Central memory CD4-positive, alpha-beta T cell (primary cell): ENCODE measurements at places on chromosomes 4 and X.

DNA sequence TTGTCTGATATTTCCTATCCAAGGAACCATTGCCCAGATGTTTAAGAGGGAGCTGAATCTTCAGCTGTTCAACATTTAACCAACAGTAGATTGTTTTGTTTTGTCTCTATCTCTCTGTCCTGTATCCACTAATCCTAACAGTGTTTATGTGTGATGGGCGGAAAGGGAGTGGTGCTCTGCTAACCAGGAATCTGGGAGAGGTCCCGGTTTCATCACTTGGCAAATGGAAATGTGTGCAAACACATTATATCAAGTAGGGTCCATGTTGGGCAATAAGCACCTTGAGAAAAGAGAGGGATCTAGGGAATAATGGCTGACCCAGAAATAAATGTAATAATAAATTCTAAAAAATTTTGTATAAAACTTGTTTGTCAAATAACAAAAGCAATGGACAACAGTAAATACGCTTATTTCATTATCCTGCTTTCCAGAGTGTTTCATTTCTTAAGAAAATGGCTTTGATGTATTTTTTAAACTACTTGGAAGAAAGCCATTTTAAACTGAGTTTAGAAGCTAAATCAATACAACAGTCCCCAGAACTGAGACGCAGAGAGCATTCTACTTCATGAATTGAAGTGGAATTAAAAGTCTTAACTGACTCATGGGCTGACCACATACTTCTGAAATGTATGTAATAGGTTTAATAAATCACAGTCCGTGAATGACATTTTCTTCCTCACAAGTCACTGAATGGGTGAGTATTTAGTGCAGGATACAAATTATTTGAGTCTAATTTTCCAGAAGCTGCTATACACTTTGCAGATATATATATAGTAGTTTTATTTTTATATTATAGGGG is 55.8 kb downstream of the EMCN start:
- no peak for DNase-seq

- no peak for DNase-seq
These were observed 25.5 kb downstream of the SMIM14 start for GRCh38 chr4:39613093-39613656.

- no peak for DNase-seq
These were observed 338.5 kb downstream of the SPOCK3 start for GRCh38 chr4:166895771-166896170.

- no peak for DNase-seq
These were observed 73.0 kb downstream of the ABLIM2 start for GRCh38 chr4:8085491-8086117.

DNA sequence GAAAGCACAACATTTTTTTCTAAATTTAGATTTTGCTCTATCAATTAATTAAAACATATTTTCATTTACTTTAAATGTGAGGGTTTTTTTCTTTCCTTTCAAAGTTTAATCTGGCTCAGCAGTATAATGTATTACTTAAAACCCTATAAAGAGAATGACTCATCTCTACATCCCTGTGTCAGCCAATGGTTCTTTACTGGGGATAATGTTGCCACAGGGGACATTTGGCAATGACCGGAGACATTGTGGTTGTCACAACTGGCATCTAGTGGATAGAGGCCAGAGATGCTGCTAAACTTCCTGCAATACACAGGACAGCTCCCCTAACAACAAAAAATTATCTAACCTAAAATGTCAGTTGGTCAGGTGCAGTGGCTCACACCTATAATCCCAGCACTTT is 53.8 kb downstream of the SYNPO2 start:
- DNase-seq = no peak
